Cardiac ventricle fibroblast (primary cell): ENCODE measurements at places on chromosomes 1 and 21. TPM values are rescaled to one million over a fixed set of nuclear protein-coding genes. Genes with fewer than 3 reads are reported as not detected.

The COL6A2 gene
- 5,191 and 6,443 TPM in 2 replicates for total RNA-seq

The OR2W3 gene
- total RNA-seq = not detected in 2 replicates

The CFAP126 gene
- total RNA-seq = not detected in 2 replicates

The SH3GLB1 gene
- 62.8 and 96.1 TPM in 2 replicates for total RNA-seq

The CRB1 gene
- 0.15 TPM in 1 of 2 replicates, not detected in the other for total RNA-seq

The AADACL3 gene
- not detected in 2 replicates for total RNA-seq

The LHX8 gene
- not detected in 2 replicates for total RNA-seq

The SLC1A7 gene
- total RNA-seq = 0.12 and 0.34 TPM in 2 replicates

The CD34 gene
- total RNA-seq = 6.1 and 7.4 TPM in 2 replicates

The ATP5IF1 gene
- total RNA-seq = 207 and 222 TPM in 2 replicates

The CTSS gene
- 2.8 and 3.3 TPM in 2 replicates for total RNA-seq

The PDZK1IP1 gene
- total RNA-seq = not detected in 2 replicates

The SAMD11 gene
- 11.4 and 12.5 TPM in 2 replicates for total RNA-seq

The SUSD4 gene
- not detected in 2 replicates for total RNA-seq

The APOBEC4 gene
- total RNA-seq = not detected in 2 replicates

The TSPEAR gene
- not detected in 2 replicates for total RNA-seq

The IL19 gene
- not detected in 2 replicates for total RNA-seq

The RAB29 gene
- 26.5 and 27.6 TPM in 2 replicates for total RNA-seq
